ENCODE measurements at places on chromosomes 1 and 21.

DNA sequence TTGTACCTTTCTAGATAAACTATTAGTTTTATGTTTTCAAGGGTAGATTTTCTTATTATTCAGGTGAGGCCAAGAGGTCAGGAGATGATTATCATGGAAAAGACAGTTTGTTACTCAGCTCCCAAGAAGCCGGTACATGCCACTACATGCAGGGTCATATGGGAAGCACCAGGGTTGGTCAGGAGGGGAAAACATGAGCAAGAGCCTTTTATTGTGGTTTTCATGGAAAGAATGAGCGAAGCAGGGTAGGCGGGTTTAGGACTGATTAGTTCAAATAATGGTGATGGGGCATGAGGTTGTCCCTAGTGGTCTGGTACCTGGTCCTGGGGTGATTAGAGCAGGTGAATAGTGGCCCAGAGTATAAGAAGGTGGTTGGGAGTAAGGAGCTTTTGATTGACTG lies 189.9 kb downstream of the APP start:
- no peak for DNase-seq

- no peak for DNase-seq
These were observed 46.4 kb upstream of the SOD1 start for GRCh38 chr21:31612894-31613785.

DNA sequence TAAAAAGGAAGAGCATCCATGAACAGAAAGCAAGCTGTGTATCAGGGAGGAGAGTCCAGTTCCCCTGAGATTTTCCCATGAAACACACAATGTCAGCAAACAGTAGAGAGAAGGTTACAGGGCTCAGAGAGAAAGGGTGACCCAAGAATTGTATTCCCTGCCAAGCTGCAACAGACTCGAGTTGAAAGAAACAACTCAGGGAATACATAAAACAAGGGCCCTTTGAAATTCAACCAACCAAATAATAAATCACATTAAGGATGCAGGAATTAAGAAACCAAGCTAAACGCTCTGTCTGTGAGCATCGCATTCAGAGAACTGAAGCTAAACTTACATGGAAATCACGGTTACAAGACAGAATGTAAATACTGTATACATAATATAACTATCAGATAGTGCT lies 20.2 kb downstream of the S100A16 start:
- DNase-seq = no peak

DNA sequence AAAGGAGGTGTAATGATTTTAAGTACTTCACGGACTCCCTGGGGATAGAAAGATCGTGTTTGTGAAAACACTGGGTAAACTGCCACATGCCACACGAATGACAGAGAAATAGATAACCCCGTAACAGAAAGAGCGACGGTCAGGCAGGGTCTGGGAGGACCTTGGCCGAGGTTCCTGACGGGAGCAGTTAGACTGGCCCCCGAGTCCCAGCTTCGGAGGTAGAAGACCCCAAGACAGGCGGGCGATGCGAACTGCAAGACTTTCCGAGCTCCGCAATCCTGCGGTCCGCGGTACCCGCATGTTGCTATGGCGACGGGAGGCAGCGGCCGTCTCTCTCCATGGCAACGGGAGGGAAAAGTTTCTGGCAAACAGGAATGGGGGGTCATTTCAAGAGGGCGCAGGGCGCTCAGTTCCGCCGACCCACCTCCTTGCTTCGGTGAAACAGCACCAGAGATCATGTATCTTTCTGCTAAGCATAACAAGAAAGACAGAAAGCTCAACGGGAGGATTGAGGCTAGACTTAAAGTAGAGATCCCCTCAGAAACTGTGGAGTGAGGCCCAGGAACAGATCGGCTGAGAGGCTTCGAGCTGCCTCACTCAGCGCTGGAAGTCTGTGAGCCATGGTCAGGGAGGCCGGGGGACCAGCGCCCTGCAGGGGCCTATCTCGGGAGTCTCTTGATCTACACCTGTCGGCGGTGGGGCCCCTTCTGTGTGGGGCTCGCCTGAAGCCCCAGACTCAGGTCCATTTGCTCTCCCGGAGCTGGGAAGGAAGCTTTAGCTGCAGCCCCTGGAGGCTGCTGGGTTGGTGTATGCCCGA lies 685 bp upstream of the SYT6 start:
- DNase-seq = no peak

DNA sequence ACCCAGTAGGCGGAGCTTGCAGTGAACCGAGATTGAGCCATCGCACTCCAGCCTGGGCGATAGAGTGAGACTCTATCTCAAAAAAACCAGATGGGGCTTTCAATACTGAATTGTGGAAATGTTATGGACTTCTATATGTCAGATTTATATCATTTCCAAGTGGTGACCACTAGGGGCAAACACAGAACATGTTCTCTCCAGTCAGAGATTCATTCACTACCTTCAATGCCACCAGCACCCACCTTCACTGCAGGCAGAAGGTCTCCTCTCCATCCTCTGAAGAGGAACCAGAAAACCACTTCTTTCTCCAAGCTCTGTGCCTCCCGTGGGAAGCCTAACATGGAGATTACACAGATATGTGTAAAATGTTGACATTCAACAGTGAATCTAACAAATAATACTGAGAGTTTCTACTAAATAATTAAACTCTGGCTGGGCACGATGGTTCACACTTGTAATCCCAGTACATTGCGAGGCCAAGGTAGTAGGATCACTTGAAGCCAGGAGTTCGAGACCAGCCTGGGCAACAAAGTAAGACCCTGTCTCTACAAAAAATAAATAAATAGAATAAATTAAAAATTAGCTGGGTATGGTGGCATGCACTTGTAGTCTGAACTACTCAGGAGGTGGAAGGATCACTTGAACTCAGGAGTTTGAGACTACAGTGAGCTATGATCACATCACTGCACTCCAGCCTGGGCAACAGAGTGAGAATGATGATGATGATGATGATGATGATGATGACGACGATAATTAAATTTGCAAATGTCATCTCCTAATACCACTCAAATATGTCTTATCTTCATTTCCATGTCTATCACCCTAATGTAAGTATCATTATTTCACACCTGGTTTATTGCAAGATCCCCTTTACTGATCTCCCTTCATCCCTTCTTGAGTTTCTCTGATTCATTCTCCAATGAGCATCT lies 151.1 kb downstream of the ZNF281 start:
- no peak for DNase-seq

DNA sequence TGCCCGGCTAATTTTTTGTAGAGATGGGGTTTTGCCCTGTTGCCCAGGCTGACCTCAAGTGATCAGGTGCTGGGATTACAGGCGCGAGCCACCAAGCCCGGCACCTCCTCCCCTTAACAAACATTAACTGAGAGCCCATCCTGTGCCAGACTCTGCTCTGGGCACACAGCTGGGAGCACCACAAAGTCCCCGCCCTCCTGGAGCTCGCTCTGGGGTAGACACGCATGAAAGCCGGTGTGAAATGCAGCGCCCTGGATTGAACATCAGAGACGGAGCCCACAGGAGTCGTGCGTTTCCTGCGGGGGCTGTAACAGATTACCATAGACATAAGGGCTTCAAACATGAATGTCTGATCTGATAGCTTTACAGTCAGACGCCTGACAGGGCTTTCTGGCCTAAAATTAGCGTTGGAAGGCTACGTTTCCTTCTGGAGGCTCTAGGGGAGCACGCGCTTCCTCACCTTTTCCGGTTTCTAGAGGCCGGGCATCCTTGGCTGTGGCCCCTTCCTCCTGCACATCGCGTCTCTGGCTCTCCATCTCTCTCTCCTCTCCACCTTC lies 14.3 kb downstream of the SLC27A3 start:
- no peak for DNase-seq

DNA sequence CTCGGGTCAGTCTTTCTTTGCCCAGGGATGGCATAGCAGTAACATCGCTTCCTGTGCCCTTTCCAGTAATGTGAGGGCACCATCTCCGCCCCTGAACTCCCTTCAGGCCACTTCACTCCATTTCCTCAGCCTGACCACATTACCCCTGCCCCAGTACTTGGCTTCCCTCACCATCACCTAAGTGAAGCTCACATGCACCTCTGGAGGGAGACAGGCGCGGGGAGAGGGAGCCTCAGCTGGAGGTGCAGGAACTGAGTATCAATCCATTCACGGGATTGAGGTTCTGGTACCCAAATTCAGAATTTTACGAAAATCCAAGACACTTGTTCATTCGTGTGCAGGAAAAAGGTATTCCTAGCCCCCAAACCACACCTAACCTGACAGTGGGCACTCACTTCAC lies 540.4 kb downstream of the KIF26B start:
- DNase-seq = no peak

- no peak for DNase-seq
These were observed 59.9 kb downstream of the ZBTB18 start for GRCh38 chr1:244111027-244111426.

- no peak for DNase-seq
These were observed 40.1 kb upstream of the ADGRL2 start for GRCh38 chr1:81760477-81761097.

DNA sequence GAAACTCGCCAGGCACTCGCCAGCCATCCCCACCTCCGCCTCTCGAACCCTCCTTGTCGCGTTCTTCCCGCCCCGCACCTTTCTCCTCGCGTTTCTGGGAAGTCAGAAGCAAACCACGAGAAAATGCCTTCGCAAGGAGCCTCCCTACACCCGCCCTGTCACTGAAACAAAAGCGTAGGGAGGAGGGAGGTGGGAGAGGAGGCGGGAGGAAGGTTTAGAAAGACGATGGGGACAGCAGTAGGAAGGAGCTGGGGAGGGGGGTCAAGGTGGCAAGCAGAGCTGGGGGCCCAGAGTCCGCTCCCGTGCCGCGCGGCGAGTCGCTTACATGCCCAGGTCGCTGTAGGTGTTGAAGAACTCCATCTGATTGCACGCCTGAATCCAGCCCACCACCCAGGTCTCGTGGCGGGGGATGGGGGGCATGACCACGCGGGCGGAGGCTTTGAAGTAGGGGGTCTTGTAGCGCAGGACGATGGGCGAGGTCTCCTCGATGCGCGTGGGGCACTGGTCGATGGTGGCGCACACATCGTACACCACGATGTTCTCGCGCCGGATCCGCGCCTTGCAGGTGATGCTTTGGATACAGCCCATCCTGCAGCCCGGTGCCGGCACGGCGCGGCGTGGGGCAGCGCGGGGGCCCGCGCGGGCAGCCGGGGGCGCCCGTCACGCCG lies 1.0 kb downstream of the FAM78B start:
- no peak for DNase-seq

GRCh38 chr1:229147072-229147471 lies 123.8 kb upstream of the RAB4A start:
- DNase-seq = no peak

- no peak for DNase-seq
These were observed 245.7 kb upstream of the RGS18 start for GRCh38 chr1:191912517-191912916.

- DNase-seq = no peak
These were observed 6.7 kb upstream of the TIE1 start for GRCh38 chr1:43293896-43294760.

DNA sequence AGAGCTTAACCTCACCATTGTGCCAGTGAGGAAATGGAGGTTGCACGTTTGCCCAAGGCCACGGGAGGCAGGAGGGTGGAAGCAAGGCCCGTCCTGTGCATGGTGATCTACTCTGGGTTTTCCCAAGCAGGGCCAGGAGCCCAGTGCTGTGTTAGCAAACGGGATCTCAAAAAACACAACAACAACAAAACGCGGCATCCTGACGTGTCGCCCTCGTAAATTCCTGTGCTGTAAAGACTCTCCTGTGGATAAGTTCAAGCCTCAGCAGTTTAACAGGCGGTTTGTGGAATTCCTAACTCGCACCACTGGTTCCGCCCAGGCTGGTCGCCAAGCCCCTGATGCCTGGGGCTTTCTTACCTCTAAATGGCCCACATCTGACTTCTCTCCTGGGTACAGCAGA lies 39.1 kb downstream of the TFF3 start:
- DNase-seq = no peak

All from stimulated activated CD4-positive, alpha-beta T cell treated with anti-CD3 and anti-CD28 coated beads, Interleukin-1b, Interleukin-23, amount 100 ng/mL, for 1 hour (primary cell).